ENCODE measurements at places on chromosomes 3 and 15. TPM values are rescaled to one million over a fixed set of nuclear protein-coding genes. Genes with fewer than 3 reads are reported as not detected.

GRCh38 chr3:71107926-71108325 is 475.6 kb downstream of the FOXP1 start:
- no peak for DNase-seq

- no peak for DNase-seq
Measured at GRCh38 chr3:67006460-67006859, 8.4 kb downstream of the KBTBD8 start.

DNA sequence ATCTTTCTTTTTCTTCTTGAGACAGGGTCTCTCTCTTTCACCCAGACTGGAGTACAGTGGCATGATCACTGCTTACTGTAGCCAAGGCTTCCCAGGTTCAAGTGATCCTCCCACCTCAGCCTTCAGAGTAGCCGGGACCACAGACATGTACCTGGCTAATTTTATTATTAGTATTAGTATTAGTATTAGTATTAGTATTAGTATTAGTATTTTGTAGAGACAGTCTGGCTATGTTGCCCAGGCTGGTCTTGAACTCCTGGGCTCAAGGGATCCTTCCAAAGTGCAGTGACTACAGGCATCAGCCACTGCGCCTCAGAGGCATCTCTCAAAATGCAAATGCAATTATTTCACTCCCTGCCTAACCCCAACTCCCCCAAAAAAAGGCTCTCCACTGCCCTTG is 1.7 kb downstream of the KIF7 start:
- no peak for DNase-seq

- DNase-seq: no peak
Measured at GRCh38 chr3:143207338-143207961, 87.9 kb downstream of the CHST2 start.

DNA sequence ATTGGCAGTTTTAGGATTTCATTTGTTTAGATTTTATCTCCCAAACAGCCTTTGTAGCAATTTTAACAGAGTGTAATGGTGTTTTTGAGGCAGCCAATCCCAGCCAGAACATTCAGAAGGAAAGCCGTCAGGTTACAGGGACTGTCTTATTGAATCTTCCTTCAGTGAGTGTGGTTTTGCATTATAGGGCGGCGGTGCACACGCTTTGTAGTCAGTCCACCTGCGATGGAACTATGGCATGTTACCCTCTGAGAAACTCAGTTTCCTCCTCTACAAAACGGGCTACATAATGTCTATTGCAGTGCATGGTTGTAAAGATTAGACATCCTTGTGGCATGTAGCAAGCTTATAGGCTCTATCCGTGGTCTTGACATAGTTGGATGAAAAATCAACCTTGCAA is 1.0 kb downstream of the LRRC28 start:
- no peak for DNase-seq

DNA sequence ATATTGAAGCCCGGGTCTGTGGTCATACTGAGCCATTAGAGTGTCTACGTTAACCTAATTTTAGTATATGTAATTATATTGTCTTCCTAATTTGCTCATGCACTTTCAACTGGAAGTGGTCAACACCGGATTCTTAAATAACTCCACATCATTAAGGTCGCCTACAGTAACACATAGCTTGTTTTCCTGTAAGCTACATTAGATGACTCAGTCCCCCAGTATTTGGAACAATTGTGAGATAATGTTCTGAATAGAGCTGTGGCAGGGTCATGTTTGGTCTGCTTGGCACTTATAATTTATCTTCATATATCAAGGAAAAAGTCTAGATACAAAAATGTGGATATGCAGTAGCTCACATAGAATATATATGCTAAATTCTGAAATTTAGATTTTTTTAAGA is 486.2 kb downstream of the IGSF11 start:
- no peak for DNase-seq

The ATRIP gene
- polyA plus RNA-seq: 4.3 TPM

All from hepatocyte (in vitro differentiated cells).